ENCODE measurements at places on chromosomes 3 and 15.

- DNase-seq = no peak
Measured at GRCh38 chr3:49153349-49153912, 12.7 kb downstream of the CCDC71 start.

GRCh38 chr3:14118400-14119381 lies 6.0 kb downstream of the CHCHD4 start:
- DNase-seq = no peak

DNA sequence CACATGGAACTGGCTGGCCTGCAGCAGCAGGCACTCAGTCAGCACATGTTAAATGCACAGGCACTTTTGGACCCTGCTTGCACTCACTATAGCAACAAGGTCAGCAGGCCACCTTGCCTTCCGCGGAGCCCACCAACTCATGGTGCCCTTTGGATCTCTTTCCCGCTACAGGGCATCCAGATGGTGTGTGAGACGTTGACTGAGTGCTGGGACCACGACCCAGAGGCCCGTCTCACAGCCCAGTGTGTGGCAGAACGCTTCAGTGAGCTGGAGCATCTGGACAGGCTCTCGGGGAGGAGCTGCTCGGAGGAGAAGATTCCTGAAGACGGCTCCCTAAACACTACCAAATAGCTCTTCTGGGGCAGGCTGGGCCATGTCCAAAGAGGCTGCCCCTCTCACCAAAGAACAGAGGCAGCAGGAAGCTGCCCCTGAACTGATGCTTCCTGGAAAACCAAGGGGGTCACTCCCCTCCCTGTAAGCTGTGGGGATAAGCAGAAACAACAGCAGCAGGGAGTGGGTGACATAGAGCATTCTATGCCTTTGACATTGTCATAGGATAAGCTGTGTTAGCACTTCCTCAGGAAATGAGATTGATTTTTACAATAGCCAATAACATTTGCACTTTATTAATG lies 85.0 kb downstream of the TGFBR2 start:
- DNase-seq = no peak

- DNase-seq = no peak
Measured at GRCh38 chr3:66048051-66048395, 9.3 kb upstream of the MAGI1 start.

All from BJ (cell line).